ENCODE measurements at places on chromosomes 1 and 21.

- DNase-seq: no peak
Measured at GRCh38 chr1:87130438-87130837, 198.2 kb upstream of the LMO4 start.

GRCh38 chr1:12344596-12345349 is 114.9 kb downstream of the VPS13D start:
- DNase-seq: no peak

DNA sequence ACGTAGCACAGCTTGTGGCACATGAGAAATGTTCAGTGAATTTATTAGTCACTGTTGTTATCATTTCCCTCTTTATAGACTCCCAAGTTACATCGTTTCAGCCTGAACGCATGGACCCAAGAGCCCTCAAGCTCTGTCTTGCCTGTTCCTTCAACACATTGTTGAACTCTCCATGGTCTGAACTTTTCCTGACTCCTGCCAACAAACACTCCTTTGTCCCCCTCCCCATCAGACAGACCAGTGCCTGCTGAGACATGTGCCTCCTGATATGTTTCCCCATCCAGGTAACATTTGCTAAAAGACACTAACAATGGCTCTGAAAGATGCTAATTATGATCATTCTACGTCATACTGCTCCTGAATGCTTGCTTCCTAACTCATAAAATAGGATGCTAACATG is 108.7 kb upstream of the NFIA start:
- DNase-seq: no peak

DNA sequence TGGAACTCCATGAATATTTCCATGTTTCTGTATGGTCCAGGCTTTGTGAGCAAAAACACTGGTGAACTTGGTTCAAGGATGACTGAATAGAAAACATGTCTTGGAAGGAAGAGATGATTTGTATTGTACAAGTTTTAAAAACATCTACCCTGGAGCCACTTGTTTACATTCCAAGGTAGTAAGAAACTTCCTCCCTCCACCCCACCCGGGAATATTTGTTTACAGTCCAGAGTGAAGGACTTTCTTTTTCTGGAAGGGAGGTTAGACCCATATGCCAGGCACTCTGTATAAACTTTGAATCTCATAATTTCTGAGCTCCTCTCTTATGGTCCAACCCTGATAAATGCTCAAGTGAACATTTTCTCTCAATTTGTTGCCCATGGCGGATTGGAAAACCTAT is 323.3 kb upstream of the LYPLAL1 start:
- no peak for DNase-seq

DNA sequence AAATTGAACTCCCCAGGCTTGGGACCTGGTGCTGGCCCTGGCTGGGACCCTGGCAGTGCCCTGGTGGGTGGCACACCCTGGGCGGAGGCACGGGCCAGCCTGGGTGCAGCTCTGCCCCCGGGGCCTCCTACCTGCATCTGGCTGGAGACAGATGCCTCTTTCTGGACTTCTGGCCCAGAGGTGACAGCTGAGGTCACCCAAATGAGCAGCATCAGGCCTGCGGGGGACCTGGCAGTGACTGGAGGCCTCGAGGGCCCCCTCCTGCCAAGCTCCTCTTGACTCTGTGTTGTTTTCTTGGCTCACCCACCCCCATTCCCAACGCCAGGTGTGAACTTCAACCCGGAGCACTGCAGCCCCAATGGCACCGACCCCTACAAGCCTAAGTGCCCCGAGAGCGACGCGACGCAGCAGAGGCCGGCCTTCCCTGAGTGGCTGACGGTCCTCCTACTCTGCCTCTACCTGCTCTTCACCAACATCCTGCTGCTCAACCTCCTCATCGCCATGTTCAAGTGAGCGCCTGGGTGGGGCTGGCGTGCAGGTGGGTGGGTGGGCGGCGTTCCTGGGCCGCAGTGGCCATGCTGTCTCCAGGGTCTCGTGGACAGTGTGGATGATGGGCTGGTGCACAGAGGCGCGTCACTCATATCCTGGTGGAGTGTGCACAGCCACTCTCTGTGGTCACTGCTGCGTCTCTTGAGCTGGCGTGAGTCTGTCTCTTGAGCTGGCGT is 41.6 kb upstream of the LRRC3 start:
- no peak for DNase-seq

- DNase-seq: no peak
Measured at GRCh38 chr1:56433056-56433577, 146.2 kb downstream of the PLPP3 start.

- DNase-seq: no peak
Measured at GRCh38 chr1:222955964-222956363, 141.1 kb downstream of the DISP1 start.

- peak; percentile 43 for DNase-seq
Measured at GRCh38 chr1:154186177-154186576, 5.7 kb downstream of the TPM3 start.

DNA sequence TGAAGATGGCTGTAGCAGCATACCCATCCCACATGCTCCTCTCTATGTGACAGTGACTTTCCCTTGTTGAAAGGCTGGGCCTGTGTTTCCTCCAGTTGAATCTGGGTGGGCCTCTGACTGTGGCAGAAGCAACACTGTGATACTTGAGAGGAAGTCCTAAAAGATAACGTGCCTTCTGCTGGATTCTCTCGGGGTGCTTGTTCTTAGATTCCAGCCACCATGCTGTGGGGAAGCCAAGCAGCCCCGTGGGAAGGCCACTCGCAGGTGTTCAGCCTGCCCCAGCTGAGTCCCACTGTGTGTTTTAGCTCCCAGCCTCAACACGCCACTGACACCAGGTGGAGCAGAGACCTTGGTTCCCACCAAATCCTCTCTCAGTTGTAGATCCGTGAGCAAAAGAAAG is 31.5 kb downstream of the TRAPPC10 start:
- no peak for DNase-seq

GRCh38 chr1:97668945-97669344 is 251.9 kb downstream of the DPYD start:
- peak; percentile 20 for DNase-seq

DNA sequence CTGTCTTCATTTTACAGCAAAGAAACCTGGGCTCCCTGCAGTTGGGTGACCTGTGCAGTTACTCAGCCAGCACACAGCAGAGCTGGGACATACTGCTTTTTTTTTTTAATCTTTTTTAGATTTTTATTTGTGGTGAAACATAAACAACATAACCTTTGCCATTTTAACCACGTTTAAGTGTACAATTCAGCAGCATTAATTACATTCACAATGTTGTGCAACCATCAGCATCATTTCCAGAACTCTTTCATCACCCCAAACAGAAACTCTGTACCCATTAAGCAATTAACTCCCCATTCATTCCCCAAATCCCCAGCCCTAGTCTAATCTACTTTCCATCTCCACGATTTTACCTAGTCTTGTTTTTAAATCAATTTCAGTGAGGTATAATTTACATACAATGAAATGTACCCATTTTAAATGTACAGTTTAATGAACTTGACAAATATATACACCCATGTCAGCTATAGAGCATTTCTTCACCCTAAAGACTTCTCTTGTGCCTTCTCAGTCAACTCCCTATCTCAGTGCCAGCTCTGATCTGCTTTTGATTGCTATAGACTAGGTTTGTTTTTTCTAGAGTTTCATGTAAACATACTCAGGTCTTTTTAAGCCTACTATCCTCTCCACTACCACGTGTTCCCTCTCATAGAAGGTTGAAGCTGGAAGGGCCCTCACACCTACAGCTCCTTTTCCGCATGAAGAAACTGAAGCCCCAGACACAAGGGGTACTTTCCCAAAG is 37.8 kb upstream of the C8B start:
- DNase-seq: no peak

GRCh38 chr1:221839321-221839720 is 97.4 kb upstream of the DUSP10 start:
- no peak for DNase-seq

GRCh38 chr1:32900956-32901822 is at the start of gene TMEM54:
TMEM54 (minus strand) TSS chr1:32901389; CDS start chr1:32901238, 151 bp downstream.
- no peak for DNase-seq

DNA sequence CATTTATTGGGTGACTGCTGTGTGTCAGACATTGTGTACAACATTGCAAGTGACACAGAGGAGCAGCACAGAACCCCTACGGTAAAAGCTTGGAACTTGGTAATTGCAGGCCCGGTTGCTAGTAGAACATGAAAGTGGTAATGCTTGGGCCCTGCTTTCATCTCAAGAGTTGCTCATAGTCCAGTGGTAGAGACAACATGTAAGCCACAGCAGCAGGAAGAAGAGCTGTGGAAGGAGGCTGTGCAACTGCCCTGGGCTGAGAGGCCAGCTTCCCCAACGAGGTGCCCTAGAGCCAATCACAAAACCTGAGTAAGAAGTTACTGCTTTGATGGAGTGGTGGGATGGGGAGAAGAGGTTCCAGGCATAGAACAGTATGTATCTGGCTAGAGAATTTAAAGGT is 18.4 kb downstream of the CNIH4 start:
- DNase-seq: no peak

Data from HTR-8/SVneo (cell line).